Tibial nerve (tissue), 4 donors: ENCODE measurements at places on chromosomes 5 and 9. TPM values are rescaled to one million over a fixed set of nuclear protein-coding genes. Genes with fewer than 3 reads are reported as not detected.
A peak's percentile ranks its signal among the peaks of the same experiment; 100 is the strongest.

The AHRR gene
- total RNA-seq, result 4.8 TPM

GRCh38 chr5:123382252-123382651 is 41.0 kb downstream of the CEP120 start:
- no peak for DNase-seq

DNA sequence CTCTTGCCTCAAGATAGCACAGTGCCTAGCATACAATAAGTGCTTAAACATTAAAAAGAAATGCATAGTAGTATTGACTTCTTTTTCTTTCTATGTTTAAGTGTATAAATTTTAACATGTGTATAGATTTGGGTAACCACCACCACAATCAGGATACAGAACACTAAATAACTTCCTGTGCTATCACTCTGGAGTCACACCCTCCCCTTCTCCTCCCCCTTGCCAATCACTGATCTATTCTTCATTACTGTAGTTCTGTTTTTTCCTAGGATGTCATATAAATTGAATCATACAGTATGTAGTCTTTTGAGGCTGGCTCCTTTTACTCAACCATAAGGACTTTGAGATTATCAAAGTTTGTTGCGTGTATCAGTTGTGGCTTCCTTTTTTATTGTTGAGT is 68.5 kb downstream of the OSTF1 start:
- no peak for DNase-seq

DNA sequence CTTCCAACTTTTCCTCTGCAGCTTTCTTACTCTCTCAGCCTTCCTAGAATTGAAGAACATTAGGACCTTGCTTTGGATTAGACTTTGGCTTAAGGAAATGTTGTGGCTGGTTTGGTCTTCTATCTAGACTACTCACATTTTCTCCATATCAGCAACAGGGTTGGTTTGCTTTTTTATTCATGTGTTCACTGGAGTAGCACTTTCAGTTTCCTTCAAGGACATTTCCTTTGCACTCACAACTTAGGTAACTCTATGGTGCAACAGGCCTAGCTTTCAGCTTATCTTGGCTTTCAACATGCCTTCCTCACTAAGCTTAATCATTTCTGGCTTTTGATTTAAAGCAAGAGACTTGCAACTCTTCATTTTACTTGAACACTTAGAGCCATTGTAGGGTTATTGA is 153.1 kb downstream of the CCDC192 start:
- no peak for DNase-seq

- no peak for DNase-seq
Observed at GRCh38 chr9:4126996-4127395, 172.9 kb downstream of the GLIS3 start.

The SUSD3 gene
- 3.0 TPM for total RNA-seq

- DNase-seq, result no peak
Observed at GRCh38 chr5:59041355-59041754, 458.5 kb downstream of the RAB3C start.

The LOX gene
- 7.1 TPM for total RNA-seq

The TRIP13 gene
- 0.39 TPM for total RNA-seq

DNA sequence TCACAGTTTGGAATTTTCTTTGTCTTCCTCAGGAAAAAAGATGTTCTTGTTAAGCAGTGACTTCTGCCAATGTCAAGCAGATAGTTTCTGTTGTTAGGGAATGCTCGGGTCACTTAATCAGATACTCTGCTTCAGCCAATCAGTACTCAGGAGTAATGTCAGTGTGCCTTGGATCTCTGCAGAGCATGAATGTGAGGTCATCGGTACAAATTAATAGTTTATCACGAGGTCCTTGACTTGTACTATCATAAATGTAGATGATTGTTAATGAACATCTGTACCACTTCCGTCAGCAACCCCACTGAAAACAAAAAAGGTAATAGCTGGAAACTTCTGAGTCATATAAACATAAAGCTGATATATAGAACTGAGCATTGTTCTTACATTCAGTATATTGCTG is 73.6 kb downstream of the FBXL7 start:
- no peak for DNase-seq

The SOX30 gene
- not detected for total RNA-seq

DNA sequence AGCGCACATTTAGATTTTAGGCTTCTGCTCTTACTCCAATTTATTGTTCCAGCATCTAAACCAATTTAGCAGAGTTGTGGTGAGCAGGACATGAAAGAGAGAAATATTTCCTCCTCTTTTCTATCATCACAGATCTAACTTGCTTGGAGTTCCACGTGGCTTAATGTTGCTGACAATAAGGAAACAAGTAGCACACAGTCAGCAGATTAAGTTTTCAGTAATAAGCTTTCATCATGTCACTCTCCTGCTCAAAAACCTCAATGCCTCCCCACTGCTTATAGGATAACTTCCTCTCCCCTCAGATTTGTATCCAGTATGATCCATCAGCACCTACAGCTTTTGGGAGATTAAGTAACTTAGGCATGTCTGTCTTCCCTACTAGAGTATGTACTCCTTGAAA is 10.4 kb upstream of the SSBP2 start:
- no peak for DNase-seq

The CBY3 gene
- not detected for total RNA-seq

DNA sequence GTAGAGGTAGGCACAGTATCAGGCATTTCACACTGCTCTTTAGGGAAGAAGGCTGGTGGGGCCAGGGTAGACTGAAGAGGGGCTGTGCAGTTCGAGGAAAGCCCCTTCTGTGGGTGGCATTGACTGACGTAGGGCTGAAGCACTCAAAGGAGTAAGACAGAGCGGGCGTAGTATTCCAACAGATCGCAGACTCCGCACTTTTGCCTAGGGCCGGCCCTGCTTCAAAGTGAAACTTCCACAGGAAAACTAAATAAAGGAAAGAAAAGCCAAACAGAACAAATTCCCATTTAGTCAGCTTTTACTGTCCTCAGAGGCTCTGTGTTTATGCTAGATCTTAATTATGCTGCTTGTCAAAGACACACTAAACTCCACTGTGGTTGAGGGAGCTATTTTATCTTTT is 493.0 kb upstream of the WWC1 start:
- no peak for DNase-seq

GRCh38 chr9:34437006-34437925 is 21.1 kb downstream of the FAM219A start:
- DNase-seq, result peak; percentile 26

The RBM22 gene
- total RNA-seq, result 29.7 TPM
